ENCODE measurements at places on chromosomes 2 and 18.

DNA sequence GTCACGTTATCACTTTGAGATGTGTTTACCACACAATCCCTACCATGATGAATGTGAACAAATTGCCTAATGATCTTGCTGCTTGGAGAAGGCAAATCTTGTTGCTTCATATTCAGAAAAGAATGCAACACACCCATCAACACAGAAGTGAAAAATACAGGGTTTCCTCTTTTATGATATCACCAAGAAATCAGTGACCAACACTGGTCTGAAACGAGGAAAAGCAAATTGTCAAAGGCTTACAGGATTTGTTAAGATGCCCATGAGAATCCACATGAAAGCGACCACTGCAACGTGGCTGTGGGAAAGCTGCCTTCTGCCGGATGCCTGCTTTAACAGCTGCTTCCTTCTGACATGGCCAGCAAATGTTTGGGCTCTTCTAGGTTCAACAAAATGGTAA lies 397.6 kb upstream of the LRATD1 start:
- DNase-seq, result no peak

DNA sequence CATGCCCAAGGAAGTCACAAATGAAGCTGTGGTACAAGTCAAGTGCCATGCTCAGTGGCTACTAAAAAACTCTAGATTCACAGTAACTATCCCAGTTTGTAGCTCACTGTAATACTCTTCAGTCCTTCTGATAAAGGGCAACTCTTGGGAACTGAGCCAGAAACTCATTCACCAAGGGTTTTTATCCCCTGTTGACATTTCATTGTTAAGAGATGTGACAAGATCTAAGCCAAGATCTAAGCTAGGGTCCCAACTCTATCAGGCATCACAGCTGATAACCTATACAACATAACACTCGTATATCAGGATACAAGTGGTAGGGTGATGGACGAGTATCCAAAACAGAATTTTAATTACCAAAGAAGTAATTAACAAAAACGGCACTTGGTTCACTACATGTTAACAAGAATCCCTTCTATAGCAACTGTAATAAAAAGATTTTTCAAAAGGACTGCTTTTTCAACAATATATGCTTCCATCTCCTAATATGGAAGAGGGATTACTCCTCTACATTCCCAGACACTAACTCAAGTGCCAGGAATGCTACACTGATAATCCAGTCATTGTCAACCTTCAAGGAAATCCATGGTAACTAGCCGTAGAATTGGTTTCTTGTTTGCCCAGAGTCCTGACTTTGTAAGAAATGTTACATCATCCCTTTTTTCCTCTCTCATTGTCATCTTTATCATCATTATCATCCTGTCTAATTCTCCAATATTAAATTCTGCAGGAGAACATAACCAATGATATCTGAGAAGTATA lies 111.7 kb downstream of the CDH2 start:
- DNase-seq, result peak; percentile 95

DNA sequence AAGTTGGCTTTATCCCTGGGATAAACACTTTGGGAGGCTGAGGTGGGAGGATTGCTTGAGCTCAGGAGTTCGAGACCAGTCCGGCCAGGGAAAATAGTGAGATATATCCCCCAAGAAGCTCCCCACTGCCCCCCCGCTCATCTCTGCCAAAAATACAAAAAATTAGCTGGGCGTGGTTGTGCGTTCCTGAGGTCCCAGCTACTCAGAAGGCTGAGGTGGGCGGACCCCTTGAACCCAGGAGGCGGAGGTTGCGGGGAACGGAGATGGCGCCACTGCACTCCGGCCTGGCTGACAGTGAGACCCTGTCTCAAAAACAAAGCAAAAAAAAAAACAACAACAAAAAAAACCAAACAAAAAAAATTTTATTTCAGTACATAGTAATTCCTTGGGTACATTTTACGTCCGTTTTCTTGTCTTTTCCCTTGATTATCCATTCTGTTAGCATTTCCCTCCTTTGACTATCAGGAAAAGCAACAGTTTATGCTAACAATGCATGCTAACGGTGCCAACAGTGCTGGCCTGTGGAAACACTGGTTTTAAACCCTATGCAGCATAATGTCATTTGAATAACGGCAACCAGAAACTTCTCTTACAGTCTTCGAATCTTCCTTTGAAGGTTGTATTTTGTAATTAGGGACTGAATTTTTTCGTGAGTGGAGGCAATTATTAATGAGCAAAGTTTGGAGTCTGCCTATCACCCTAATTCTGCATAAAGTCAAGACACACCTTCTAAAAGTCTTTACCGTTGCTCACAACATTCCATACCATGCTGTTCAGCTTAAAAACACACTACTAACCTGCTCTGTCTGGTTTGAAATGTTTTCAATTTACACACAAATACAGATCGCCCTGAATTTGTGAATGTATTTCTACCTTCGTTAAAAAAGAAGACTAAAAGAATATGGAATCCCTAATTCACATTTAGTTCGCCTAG lies 721 bp upstream of the MIB1 start:
- no peak for DNase-seq

DNA sequence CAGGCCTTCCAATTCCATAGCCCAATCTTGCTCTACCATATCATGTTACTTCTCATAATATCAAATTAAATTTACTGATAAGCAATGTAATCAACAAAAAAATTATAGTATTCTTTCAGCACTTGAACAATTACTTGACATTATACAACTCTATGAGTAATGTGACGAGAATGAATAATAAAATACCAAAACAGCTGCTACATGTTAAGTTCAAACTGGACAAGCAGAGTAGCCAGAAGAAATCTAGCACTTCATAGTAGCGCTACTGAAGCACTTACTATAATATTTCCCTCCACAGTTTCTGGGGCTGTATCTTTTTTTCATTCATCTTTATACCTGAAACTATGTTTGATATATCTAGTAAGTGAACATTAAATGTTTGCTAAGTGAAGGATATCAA lies 14.9 kb downstream of the PPP3R1 start:
- DNase-seq, result peak; percentile 51

GRCh38 chr2:73037947-73038585 lies 33.4 kb downstream of the SFXN5 start:
- no peak for DNase-seq

DNA sequence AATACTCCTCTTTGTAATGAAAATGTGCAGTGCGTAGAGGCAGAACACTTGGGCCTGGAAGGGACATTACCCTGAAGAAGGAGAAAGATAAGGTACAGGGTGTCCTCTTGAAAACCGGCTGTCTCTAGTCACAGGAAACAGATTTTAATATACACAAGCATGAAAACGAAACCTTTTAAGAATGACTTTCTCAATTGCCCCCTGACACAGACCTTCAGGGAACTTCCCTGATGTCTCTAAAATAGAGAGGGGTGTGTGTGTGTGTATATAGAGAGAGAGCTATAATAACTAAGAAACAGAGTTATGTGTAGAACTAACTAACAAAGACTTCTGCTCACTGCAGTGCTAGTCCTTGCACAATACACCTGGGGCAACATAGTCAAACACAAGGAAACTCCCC lies 780.0 kb downstream of the CNTNAP5 start:
- DNase-seq, result no peak

- DNase-seq, result no peak
Measured at GRCh38 chr18:8844721-8845148, 139.4 kb downstream of the MTCL1 start.

GRCh38 chr2:190677255-190677654 lies 28.4 kb downstream of the NAB1 start:
- DNase-seq, result no peak

GRCh38 chr2:219720956-219721355 lies 93.5 kb downstream of the SLC4A3 start:
- no peak for DNase-seq

DNA sequence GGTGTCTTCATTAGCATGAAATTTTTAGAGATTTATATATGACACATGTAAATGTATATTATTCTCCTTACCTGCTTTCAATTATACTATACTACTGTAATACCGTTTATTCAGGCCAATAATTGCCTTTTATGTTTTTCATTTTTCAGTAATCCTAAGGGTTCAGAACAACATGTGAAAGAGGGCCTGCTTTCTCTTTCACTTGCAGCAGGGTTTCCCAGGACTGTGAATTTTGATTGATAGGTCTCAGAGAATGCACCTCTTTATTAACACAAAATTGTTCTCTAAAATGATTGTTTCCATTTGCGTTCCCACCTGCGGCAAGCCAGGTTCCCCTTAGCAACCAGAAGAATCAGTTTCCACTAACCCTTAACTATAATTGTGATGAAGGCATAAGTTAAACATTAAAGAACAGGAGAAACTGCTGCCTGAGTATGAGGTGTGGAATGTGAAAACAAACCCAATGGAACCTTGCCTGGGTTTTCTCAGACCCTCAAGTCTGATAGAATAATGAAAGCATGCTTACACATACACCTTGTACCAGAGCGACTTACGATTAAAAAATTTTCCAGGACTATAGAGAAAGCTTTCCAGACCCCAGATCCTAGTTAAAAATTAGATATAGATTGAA lies 1591.2 kb upstream of the LRRTM1 start:
- peak; percentile 6 for DNase-seq

DNA sequence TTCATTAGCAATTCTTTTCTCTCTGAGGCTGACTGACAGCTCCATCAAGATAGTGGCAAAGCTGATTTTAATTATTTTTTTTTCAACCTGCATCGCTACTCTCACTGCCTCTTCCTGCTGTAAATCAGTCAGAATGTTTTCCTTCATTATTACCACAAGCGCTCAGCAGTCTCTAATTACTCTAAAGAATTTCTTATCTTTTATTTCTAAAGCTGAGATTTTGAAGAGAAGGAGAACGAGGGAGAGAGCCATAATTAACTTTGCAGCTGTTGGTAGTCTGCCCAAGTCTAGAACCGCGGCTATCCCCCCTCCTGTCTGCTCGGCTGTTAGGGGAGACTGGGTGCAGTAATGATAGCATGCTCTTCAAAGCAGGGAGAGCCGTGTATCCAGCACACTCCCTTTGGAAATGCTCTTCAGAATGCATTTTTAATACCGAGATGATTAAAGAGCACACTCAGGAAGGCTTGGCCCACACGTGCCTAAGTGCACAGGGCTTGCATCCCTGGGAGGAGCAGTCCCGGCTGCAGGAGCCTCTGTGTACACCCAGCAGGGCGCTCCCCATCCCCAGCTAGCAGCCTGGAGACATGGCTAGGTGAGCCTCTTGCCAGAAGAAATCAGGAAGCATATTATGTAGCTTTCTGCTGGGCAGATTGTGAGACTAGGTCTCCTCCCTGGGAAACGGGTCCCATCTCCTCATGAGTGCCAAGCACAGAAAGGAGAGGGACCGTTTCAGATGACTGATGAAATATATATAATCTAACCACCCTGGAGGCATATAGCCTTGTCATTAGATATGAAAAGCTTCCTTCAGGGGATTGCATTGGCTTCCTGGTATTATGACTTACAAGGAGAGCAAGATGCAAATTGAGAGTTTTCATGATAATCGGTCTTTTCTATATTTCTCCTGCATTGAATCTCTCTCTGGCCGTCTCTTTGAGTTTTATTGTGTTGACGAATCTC lies 555.2 kb downstream of the CMPK2 start:
- no peak for DNase-seq

DNA sequence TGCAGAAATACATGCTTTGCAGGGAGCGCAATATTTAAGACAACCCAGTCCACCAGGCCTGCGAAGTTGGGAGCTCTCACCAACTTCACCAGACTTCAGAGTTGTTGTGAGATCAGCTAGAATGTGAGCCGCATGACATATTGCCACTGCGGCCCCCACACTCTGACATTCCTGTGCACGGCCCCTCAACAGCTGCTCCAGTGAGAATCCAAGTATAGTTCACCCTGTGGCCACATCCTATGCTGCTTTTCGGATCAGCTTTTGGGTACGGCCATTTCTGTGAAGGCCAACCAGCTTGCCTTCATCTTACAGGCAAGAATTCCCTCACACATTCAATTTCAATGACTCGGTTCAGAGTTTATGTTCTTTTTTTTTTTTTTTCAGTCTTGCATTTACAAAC lies 177.8 kb downstream of the SOX11 start:
- no peak for DNase-seq

GRCh38 chr2:28747714-28748113 lies 3.9 kb upstream of the PPP1CB start:
- no peak for DNase-seq

DNA sequence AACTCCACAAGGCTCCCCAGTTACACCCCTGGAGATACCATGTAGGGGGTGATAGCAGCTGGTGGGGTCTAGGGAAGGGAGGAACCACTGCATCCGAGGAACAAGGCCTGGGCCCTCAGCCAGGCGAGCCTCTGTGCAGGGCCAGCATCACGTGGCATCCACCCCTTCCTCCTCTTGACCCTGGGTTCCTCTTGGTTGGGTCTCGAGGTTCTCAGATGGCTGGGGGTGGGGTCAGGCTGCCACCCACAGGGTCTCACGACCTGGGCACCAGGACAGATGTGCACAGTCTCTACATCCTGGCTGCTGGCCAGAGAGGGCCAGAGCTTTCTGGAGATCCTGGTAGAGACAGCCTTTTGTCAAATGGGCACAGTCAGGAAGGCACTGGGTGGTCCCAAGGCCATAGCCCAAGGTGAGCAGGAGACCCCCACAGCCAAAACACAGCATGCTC lies 10.4 kb downstream of the HS6ST1 start:
- DNase-seq, result no peak

GRCh38 chr18:3297025-3297984 lies 35.4 kb downstream of the MYL12B start:
- DNase-seq, result peak; percentile 76

- DNase-seq, result peak; percentile 17
Measured at GRCh38 chr18:54033052-54033451, 191.4 kb downstream of the MBD2 start.

DNA sequence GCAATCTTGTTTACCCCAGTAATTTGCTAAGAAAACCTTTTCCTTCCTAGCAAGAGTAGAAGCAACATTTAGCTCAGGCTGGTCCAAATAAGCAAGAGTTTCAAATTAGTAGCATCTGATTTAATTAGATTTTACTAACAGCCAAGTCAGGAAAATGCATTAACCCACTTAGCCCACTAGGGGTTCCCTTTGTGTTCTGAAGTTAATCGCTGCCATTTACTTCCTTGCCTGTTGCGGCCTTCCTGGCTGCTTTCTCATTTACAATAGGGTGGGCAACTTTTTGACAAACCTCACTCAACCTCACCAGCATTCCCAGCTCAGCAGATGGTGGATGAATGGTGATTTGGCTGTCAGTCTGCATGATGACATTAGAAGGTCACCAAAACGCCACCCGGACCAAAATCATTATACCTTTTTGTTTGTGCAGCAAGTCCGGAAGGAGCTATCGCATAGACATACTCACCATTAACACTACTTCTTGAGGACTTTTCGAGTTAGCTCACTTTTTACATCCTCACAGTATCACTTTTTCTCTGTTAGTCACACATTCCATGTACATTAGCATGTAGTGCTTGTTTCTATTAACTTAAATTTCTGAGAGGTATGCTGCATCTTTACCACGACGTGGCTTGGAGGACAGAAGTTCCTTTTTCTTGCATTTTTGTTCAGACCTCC lies 101.5 kb upstream of the SETBP1 start:
- peak; percentile 54 for DNase-seq

GRCh38 chr2:237278568-237278967 lies 135.4 kb downstream of the COL6A3 start:
- peak; percentile 59 for DNase-seq

DNA sequence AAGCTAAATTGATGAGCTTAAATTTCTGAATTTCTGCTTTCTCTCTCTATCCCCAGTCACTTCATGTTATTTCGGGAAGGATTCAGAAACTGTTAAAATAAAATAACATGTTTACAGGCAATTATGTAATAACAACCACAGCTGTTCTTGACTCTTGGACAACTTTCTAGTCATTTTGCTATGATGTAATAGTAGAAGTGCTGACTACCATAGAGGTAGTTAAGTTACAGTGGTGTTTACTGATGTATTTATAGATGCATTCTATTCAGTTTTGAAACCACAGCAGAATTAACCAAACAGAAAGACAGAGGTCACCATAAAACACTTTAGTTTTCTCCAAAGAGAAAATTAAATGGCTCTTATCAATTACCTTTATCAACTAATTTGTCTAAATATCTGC lies 1292.0 kb upstream of the CHAC2 start:
- no peak for DNase-seq
